ENCODE measurements at places on chromosomes 4 and X. TPM values are rescaled to one million over a fixed set of nuclear protein-coding genes. Genes with fewer than 3 reads are reported as not detected.

Gene PLCXD1
- 28.5 TPM for total RNA-seq

Gene CCDC110
- total RNA-seq, result not detected

Gene GPR34
- total RNA-seq, result 0.95 TPM

DNA sequence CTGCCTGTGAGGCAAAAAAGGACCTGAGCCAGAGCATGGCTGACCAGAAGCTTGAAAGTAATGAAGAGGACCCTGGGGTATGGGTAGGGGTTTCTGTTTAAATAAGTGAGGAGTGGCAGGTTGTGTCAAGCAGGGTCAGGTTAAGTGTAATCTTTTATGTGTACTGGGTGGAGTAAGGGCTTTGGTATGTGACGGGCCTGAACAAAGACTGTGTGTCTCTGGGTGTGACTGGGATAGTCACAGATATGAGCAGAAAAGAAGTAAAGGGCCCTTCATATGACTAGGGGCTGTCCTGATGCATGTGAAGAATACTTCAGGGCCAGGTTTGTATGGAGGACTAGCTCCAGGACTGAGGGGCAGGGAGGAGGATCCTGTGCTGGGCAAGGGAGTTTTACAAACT, 82.4 kb downstream of the ITIH6 start:
- no peak overlapping the region for H3K27ac ChIP-seq
- no peak for DNase-seq
- no peaks in the 10 kb centered on the region for H3K27me3 ChIP-seq

GRCh38 chr4:76365636-76366035, 55.3 kb downstream of the CCDC158 start:
- no peaks in the 10 kb centered on the region for H3K4me1 ChIP-seq
- no peak overlapping the region for H3K4me3 ChIP-seq
- H3K27me3 ChIP-seq, result no peaks in the 10 kb centered on the region
- no peak for DNase-seq
- no peak overlapping the region for H3K27ac ChIP-seq

DNA sequence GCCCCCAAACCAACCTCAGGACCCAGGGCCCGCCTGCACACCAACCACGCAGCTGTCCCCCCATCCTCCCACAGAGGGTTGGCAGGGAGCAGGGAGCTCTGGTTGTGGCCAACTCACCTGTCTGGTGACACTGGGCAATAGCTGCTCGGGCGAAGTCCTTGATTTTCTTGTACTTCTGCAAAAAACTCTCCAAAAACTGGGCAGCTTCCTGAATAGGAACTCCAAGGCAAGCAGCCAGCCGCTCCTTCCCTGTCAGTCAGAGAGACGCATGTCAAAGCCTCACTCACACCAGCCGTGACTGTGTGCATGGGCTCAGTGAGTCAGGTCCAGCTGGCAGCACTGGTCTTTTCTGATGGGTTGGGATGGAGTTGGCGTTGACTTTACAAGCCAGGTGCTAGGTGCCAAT, 26.4 kb downstream of the NAT8L start:
- no peak overlapping the region for H3K27ac ChIP-seq
- no peaks in the 10 kb centered on the region for H3K4me1 ChIP-seq
- no peak for DNase-seq

- H3K4me3 ChIP-seq, result no peak overlapping the region
- H3K27ac ChIP-seq, result no peak overlapping the region
- no peak for DNase-seq
- no peaks in the 10 kb centered on the region for H3K36me3 ChIP-seq
These were observed 30.5 kb upstream of the SHOX start for GRCh38 chrX:599837-600715.

DNA sequence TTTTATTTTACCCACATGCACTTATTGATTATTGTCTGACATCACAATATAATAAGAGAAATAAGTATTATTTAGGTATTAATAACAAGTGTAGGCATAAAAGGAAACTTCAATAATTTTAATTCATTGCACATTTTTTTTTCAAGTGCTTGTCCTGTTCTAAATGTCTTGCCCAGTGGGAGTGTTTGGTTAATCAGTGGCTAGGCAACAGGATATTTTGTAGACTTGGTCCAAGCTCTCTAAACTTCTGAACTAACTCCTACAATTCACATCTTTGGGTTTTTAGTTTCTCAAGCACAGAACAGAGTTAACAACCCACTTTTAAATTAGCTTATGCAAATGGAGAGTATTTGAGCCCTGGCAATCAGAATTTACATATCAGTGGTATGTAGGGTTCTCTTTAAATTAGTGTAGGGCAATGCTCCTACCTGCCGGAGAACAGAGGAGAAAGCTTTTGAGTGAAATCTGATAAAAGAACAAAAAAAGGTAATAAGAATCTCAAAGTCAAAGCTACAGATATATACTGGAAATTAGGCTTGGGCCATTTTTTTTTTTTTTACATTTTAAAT, 353.5 kb downstream of the ADGRL3 start:
- no peaks in the 10 kb centered on the region for H3K36me3 ChIP-seq
- no peak overlapping the region for H3K4me3 ChIP-seq
- H3K27me3 ChIP-seq, result no peaks in the 10 kb centered on the region
- DNase-seq, result no peak
- H3K27ac ChIP-seq, result no peak overlapping the region

GRCh38 chr4:77538574-77539157, 67.0 kb upstream of the CXCL13 start:
- no peak overlapping the region for H3K4me3 ChIP-seq
- no peak overlapping the region for H3K27ac ChIP-seq
- no peaks in the 10 kb centered on the region for H3K4me1 ChIP-seq

DNA sequence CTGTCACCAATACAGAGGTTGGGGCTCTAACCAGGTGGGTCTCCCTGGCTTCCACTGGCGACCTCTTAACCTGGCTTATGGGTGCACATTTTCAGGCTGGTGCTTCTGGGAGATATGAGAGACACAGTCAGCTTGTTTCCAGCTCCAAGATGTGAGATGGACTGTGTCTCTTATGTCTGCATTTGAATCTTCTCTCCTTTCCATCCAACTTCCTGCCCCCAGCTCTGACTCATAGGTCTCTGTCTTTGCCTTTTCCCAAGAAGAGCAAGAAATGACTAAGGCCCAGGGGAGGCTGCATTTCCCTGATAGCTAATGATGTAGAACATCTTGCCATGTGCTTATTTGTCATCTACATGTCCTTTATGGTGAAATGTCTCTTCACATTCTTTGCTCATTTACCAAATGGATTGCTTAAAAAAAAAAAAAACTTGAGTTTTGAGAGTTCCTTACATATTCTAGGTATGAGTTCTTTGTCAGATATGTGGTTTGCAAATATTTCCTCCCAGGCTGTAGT, 3.2 kb upstream of the UXT start:
- peaks cover 16% of the 10 kb centered on the region for H3K4me1 ChIP-seq
- H3K4me3 ChIP-seq, result no peak overlapping the region
- no peak for DNase-seq
- no peaks in the 10 kb centered on the region for H3K27me3 ChIP-seq

GRCh38 chr4:76087007-76087769, 12.7 kb downstream of the ART3 start:
- no peaks in the 10 kb centered on the region for H3K36me3 ChIP-seq
- no peaks in the 10 kb centered on the region for H3K27me3 ChIP-seq
- DNase-seq, result no peak

DNA sequence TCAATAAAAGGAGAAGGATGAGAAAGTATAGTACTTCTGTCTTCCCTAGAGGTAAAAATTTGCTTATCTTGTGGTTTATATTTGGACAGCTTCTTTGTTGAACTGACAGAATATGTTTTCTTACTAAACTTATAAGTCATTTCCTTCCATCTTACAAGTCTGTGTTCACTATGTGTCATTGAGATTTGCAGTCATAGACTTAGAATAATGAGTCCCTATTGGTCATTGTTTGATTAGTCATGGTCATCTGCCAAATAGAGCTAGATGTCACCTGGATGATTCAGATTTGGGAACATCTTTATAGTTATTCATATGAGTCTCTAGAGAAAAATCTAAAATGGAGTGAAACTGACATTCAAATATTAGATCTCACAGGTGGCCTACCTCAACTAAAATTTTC, 51.5 kb downstream of the SPATA18 start:
- no peaks in the 10 kb centered on the region for H3K27me3 ChIP-seq
- no peak overlapping the region for H3K4me3 ChIP-seq
- H3K36me3 ChIP-seq, result no peaks in the 10 kb centered on the region
- no peak overlapping the region for H3K27ac ChIP-seq
- no peak for DNase-seq
- no peaks in the 10 kb centered on the region for H3K4me1 ChIP-seq

- H3K36me3 ChIP-seq, result no peaks in the 10 kb centered on the region
- H3K4me1 ChIP-seq, result no peaks in the 10 kb centered on the region
- DNase-seq, result no peak
- H3K27me3 ChIP-seq, result no peaks in the 10 kb centered on the region
These were observed 36.0 kb downstream of the AWAT2 start for GRCh38 chrX:70013466-70014381.

- H3K27me3 ChIP-seq, result no peaks in the 10 kb centered on the region
- no peak for DNase-seq
- H3K4me3 ChIP-seq, result no peak overlapping the region
- no peaks in the 10 kb centered on the region for H3K4me1 ChIP-seq
These were observed 87.8 kb downstream of the PPA2 start for GRCh38 chr4:105386012-105386411.

GRCh38 chrX:148624951-148625474, 124.6 kb downstream of the AFF2 start:
- H3K4me3 ChIP-seq, result no peak overlapping the region
- no peaks in the 10 kb centered on the region for H3K36me3 ChIP-seq
- no peaks in the 10 kb centered on the region for H3K4me1 ChIP-seq
- DNase-seq, result no peak
- H3K27ac ChIP-seq, result no peak overlapping the region
- no peaks in the 10 kb centered on the region for H3K27me3 ChIP-seq

GRCh38 chr4:161894014-161894413, 269.8 kb downstream of the FSTL5 start:
- H3K4me1 ChIP-seq, result no peaks in the 10 kb centered on the region
- H3K4me3 ChIP-seq, result no peak overlapping the region
- no peaks in the 10 kb centered on the region for H3K36me3 ChIP-seq

DNA sequence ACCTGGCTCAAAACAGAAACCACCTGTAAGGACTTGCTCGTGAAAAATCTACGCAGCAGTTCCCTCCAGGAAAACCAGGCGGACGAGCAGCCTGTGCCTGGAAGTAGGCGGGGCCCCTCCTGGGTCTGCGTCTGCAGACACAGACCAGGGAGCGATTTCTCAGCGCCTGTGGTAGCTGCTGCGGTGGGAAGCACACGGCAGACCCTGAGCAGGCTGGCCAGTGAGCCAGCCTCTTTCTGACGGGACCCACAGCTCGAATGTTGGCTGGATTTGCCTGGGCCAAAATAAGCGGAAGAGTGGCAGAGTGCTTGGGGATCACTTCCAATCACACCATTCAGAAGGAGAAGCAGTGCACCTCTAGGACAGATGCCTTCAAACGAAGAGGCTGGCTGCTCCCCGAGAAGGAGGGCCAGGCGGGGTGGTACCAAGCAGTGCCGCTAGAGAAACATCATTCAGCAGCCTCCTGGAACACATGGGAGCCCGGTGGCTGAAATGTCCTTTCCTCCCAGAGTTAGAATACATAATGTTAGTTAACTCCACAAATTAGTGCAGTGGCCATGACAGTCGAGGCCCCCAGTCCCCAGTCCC, 85.9 kb downstream of the GATB start:
- H3K27me3 ChIP-seq, result no peaks in the 10 kb centered on the region
- no peak overlapping the region for H3K27ac ChIP-seq
- H3K36me3 ChIP-seq, result no peaks in the 10 kb centered on the region

DNA sequence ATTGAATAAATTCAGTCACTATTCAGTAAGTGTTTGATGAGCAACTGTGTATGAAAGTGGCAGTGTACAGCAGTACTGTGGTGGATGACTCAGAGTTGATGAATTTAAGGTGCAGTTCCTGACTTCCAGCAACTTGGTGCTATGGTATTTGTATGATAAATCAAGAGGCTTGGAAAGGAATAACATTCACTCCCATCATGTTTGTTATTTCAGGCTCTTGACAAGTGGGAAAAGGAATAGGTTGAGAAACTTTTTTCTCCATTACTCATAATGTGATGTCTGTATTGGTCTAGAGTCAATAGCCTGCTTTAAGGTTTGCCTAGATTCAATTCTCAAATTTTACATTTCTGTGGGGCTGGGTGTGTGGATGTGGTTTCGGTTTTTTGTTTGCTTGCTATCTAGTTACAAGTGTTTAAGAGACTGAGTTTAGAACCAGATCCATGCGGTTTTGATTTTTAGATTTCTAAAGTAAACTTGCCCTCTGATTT, 35.1 kb upstream of the CYP2U1 start:
- no peak overlapping the region for H3K4me3 ChIP-seq
- no peaks in the 10 kb centered on the region for H3K4me1 ChIP-seq
- no peaks in the 10 kb centered on the region for H3K27me3 ChIP-seq

Data from CD8-positive, alpha-beta memory T cell (primary cell).